Right renal cortex interstitium (tissue), 3 donors: ENCODE measurements at places on chromosomes 13 and 19.

GRCh38 chr19:34767951-34768350 lies 5.1 kb downstream of the ZNF599 start:
- no peak for DNase-seq

DNA sequence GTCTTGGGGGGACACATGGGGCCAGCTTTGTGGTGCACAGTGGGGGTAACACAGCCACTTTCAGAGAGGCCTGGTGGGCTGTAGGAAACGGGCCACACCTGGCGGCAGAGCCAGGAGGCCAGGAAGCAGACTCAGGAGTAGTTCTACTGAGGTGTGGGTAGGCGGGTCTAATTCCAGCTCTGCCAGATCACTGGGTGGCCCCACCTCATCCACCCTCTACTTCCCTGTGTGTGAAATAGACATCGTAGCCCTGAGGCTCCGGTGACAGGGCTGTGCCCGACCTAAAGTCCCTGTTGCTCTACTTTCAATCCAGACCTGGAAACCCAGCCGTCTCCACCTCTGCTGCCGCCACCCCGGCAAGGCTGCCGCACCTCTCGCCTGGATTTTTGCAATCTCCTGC lies 4.0 kb downstream of the NKPD1 start:
- no peak for DNase-seq

- no peak for DNase-seq
Observed at GRCh38 chr19:2034729-2035589, 16.1 kb downstream of the MKNK2 start.

DNA sequence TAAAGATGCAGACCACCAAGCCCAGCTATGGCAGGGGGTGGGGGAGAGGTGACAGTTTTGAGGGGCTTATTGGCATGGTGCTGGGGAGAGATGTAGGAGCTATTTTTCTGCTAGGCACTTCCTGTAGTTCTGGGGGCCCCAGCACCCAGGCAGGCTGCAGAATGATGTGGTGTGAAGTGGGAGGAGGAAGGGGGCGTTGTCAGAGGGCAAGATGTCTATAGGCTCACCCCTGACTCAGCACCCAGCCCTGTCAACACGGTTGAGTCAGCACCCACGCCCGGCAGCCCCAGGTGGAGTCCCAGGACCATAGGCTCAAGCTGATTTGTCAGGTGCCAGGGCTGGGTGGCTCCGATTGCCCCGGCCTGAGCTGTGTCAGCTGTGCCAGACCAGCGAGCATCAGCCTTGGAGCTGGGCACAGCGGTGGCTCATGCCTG lies 5.8 kb downstream of the KLF2 start:
- DNase-seq, result no peak

- no peak for DNase-seq
Observed at GRCh38 chr19:54535601-54536000, 33.0 kb downstream of the LAIR2 start.

DNA sequence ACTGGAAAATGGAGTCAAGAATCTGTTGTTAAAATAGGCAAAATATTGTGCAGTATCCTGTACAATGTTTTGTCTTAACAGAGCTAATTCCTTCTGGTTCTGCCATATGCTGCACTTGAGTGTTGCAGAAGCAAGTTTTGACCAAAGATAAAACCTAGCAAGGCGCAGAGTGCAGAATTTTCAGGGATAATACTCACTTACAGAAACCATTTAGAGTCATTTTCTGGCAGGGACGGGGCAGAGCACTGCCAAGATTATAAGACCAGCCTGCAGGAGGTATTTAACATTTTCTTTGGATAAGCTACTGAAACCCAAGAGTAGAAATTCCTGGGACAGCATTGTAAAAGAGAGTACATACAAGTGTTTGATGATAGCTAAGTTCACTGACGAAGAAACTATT lies 159.5 kb upstream of the EDNRB start:
- no peak for DNase-seq

- DNase-seq, result no peak
Observed at GRCh38 chr13:109233293-109233692, 553.1 kb downstream of the IRS2 start.
